ENCODE measurements at places on chromosomes 11 and 22.
A peak's percentile ranks its signal among the peaks of the same experiment; 100 is the strongest.

DNA sequence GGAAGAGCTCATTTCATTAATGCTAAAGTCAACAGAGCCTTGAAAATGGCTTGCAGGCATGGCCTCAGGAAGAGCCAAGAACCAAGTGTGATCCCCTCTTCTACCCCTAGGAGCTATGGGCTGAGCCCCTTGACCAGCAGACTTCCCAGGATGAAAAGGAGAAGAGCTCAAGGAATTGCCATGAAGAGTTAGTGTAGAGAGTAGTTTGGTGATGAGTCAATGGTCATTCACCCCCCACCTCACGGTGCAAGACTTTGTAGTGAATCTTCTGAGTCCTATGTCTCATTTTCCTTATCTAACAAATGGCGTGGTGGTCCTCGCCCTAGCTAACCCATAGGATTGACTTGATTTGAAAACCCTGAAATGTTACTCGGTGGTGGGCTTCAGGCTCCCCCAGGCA lies 422.4 kb upstream of the CADM1 start:
- no peak for DNase-seq

DNA sequence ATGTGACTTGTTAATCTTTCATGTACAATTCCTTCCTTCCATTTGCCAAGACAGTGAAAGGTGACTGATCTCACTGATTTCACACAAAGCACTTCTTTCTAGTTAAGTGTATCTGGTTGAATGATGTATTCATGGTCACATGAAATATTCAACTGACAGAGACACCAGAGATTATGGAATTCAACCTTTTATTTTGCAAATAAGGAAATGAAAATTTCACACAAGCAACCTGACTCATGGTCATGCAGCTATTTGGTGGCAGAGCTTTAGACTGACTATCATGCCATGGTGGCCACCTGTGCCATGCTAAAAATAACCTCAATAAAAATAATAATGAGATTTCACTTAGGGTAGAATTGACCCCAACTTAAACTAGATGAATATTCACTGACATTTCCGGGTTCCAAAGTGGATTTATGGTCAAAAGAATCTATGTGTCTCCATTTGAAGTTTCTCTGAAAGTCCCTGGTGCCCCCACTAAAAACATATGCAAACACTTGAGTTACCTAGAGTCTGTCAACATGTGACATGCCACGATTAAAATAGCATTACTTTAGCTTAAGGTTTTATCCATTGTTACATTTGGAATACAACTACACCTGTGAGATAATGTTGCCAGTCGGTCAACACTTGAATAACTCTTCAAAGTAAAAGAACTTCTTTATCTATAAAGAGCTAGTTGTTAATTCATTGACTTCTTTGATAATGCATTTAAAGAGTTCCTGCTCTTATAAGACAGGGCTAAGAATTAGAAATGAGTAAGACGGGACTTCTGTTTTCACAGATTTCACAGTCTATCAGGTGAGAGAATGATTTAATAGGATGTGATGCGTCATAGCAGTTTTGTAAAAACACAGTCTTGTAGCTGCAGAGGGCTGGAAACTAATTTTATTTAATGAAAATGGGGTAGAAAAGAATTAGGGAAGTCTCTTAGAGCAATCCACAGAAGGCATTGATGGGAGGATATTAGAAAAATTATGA lies 94.6 kb upstream of the OR9G4 start:
- no peak for DNase-seq

DNA sequence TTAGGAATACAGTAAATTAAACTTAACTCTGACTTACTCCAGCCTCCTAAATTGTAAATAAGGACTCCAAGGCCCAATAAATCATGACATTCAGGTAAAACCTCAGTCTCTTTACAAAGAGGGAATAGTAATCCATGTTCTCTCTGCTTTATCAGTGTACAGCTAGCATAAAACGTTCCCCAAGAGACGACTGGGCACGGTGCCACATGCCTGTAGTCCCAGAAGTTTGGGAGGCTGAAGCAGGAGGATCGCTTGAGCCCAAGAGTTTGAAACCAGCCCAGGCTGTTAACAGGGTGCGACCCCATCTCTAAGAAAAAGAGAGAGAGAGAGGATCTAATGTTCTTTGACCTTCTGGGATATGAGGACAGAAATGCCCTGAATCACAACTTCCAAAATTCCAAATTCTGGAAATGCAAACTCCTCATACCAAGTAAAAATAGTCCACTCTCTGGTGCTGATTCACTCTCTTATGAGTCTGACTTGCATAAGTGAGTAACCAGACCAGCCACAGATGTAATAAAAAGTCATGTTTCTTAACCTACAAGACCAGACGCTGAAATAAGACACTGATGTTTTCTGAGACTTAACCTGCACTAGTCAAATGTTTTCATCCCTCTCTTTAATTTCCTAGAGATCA lies 25.5 kb downstream of the NNMT start:
- peak; percentile 90 for DNase-seq

DNA sequence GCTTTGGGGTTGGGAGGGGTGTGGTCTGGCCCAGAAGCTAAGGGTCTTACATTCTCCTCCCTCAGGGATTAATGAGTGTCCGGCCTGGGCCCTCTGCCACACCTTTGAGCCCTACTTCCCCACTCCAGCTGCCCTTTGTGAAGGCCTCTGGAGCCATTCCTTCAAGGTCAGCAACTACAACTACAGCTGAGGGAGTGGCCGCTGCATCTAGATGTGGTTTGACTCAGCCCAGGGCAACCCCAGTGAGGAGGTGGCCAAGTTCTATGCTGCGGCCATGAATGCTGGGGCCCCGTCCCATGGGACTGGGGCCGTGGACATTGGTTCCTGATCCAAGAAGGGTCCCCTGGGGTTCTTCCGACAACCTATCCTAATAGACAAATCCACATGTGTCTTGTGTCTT lies 14.3 kb upstream of the FOLR1 start:
- no peak for DNase-seq

GRCh38 chr22:38715176-38715764 lies 9.5 kb downstream of the GTPBP1 start:
- DNase-seq: no peak

- peak; percentile 85 for DNase-seq
These were observed 52.0 kb downstream of the KCNJ1 start for GRCh38 chr11:128814856-128815705.

GRCh38 chr22:20027966-20028854 lies 7.3 kb downstream of the TANGO2 start:
- no peak for DNase-seq

- no peak for DNase-seq
These were observed 798.4 kb upstream of the TENM4 start for GRCh38 chr11:80239217-80239616.

GRCh38 chr11:62124186-62125113 lies 639 bp downstream of the INCENP start:
- no peak for DNase-seq

DNA sequence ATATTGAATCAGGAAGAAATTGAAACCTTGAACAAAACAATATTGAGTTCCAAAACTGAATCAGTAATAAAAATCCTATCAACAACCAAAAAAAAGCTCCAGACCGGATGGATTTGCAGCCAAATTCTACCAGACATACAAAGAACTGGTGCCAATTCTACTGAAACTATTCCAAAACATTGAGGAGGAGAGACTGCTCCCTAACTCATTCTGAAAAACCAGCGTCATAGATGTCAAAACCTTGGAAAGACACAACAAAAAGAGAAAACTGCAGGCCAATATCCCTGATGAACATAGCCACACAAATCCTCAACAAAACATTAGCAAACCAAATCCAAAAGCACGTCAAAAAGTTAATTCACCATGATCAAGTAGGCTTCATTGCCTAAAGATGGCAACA lies 353.8 kb downstream of the TMEM135 start:
- no peak for DNase-seq

DNA sequence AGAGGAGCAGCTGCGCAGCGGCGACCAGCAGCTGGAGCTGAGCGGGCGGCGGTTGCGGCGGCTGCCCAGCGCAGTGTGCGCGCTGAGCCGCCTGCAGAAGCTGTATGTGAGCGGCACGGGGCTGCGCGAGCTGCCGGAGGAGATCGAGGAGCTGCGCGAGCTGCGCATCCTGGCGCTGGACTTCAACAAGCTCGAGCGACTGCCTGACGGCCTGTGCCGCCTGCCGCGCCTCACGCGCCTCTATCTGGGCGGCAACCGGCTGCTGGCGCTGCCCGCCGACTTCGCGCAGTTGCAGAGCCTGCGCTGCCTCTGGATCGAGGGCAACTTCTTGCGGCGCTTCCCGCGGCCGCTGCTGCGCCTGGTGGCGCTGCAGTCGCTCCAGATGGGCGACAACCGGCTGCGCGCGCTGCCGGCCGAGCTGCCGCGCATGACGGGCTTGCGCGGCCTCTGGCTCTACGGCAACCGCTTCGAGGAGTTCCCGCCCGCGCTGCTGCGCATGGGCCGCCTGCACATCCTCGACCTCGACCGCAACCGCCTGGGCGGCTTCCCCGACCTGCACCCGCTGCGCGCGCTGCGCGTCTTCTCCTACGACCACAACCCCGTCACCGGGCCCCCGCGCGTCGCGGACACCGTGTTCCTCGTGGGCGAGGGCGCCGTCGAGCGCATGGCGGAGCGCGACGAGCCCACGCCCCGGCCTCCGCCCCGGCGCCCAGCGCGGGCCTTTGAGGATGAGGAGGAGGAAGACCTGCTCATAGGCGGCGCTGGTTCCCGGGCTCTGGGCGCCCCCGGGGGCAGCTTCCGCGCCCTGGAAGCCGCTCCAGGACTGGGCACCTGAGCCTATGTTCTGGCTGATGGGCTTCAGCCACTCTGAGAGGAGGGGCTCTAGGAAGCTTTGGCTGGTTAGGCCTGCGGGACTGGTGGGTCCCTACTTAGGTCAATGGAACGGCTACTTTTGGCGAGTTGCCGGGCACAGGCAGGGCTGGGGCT lies 787 bp downstream of the LRRC10B start:
- no peak for DNase-seq

DNA sequence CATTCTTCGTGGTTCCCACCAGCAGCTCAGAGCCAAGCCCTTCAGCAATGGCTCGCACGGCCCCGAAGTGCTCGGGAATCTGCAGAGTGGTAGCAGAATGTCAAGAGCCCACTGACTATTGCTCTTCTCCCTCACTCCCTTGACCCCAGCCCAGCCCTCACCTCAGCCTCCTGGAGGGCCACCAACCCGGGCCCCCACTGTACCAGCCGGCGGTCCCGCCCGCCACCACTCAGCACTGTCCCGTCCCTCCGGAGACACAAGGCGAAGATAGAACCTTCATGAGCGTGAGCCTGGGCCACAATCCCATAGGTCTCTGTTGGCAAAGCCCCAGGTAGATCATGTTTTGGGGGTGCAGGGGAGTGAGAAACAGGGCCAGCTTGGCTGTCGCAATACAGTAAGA lies 4.2 kb upstream of the MTA2 start:
- DNase-seq: no peak

GRCh38 chr11:118838905-118839553 lies 44.7 kb upstream of the CXCR5 start:
- DNase-seq: no peak

DNA sequence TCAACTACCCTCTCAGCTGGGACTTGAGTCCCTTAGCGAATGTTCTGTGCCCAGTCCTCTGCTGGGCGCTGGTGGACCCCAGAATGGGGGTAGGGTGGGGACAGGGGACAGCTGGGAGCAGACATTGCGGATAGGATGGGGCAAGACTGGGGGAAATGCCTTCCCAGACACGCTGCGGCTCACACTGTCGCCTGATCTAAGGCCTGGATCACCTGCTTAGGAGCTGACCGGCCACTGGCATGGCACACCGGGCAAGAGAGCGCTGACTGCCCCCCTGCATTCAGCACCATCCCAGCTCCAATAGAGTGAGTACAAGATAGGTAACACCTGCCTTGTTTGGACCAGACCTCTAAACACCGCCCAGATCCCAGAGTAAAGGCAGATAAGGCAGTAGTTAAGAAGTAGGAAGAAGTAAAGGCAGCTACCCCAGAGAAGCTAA lies 1.4 kb downstream of the ARVCF start:
- DNase-seq: no peak

DNA sequence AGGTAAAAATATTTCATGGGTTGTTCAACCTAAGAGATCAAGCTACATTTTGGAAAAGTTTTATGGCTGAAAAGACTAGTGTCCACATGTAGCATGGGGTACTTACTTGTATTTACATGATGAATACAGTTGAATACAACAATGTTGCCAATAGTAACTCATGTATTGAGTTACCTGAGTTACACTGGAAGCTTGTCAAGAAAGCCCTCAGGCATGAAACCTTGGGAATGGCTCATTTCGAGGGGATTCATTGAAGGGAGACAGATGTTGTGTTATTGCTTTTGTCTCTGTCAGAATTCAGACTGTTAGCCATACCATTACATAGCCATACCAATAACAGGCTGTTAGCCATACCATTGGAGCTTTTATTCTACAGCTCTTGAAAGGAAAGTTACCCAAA lies 9.2 kb downstream of the OR51F2 start:
- DNase-seq: no peak

DNA sequence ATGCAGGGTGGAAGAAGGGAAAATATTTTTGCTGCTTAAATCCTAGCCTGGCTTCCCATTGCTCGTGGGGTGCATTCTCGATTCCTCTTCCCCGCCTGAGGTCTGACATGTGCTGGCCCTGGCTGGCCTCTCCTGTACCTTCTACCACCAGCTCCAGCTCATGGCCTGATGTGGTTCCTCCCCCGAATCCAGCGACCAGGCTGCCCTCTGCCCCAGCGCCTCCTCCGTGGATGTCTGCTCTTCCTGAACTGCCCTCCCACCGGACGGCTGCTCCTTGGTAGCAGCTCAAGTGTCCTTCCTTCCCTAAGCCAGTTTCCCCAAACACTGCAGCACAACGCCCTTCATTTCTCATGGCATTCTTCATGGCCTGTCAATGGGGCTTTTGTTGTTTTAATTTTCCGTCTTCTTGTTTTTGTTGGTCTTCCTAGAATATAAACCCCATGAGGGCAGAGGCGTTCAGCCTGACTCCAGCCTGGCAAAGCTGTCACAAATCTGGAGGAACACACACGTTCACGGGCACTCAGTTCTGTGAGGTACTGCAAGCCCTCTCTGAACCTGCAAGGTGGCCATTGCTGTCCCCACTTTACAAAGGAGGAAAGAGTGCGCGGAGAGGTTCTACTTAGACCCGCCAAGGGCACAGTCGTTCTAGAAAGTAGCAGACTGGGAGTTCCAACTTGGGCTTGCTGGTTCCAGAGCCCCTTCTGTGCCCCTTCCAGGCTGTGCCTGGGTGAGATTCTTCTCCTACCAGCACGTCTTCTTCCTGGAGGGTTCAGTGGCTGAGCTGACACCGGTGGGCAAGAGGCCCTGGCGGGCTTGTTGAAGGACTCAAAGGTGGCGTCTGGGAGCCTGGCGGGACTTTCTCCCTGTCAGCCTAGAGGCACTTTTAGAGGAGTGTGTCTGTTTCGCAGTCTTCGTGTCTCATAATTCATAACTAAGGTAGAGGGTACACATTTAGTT lies 953 bp upstream of the LRP5 start:
- no peak for DNase-seq

DNA sequence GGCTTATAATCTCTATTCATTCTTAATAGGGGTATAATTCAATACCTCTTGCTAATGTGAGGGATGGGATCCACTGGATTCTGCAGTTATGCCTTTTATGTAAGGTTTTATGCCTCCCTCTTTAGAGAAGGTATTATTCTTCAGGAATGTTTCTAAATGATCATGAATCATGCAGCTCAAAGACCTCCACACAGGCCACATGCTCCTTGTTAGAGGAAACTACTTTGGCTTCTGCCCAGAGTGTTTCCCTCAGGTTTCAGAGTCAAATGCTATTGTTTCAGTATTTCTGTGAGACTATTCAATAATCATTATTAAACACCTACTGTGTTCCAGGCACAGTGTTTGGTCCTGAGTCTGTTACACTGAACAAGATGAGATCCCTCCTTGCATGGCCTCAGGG lies 115.9 kb downstream of the RAB38 start:
- no peak for DNase-seq
